ENCODE measurements at places on chromosomes 11 and 22.

GRCh38 chr22:42202048-42202447 lies 68.4 kb downstream of the TCF20 start:
- DNase-seq, result peak; percentile 43

DNA sequence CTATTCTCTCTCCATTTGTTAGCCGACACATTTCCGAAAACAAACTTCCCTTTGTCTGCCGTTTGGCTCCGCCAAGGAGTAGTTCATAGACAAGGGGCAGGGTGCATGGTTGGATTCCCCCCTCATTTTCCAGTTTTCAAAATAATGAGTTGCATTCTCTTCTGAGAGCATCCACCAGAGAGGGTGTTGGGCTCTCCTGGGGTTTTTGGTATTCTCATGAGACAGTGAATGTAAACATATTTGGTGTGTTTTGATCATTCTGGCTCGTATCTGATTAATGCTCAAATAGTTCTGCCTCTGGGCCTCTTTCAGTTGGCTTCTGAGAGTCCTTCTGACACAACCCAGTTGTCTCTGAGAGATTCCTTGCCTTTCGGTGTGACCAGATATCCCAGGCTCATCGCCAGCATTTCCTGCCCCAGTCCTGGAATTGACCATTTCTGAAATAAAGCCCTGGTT lies 21.7 kb downstream of the GRAMD4 start:
- DNase-seq, result no peak

- peak; percentile 16 for DNase-seq
These were observed 35.0 kb upstream of the MOB2 start for GRCh38 chr11:1521382-1522080.

- DNase-seq, result no peak
These were observed 689.7 kb downstream of the TBC1D22A start for GRCh38 chr22:47452184-47452583.

DNA sequence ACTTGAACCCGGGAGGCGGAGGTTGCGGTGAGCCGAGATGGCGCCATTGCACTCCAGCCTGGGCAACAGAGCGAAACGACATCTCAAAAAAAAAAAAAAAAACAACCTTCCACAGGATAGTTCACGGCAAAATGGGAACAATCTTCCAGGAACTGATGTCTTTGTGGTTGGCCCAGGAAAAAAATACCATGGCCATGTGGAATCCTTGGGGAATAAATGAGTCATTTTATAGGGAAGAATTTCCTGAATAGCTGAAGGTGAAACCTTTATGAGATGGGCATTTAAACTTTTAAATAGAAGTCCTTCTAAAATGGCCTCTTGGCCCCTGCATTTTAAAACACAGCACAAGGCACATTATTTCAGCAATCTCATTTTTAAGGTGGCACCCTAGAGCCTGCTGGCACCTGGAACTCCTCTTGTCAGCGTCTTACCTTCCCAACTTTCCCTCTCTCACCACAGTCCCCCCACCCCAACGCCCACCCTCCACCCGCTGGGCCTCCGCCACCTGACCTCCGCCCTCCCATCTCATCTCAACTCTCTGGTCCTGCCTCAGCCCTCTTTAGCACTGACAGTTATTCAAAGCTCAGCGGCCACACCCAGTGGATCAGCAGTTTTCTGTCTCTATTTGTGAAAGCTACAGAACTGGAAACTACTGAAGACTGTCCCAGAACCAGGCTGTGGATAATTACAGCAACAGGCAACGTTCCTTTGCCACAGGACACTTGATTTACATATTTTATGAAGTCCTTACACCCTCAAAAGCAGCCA lies 43.1 kb downstream of the SCGB1A1 start:
- no peak for DNase-seq

GRCh38 chr11:4066910-4067309 lies 27.7 kb upstream of the RRM1 start:
- DNase-seq, result no peak

- DNase-seq, result no peak
These were observed 36.7 kb downstream of the NCAM1 start for GRCh38 chr11:112997857-112998466.

DNA sequence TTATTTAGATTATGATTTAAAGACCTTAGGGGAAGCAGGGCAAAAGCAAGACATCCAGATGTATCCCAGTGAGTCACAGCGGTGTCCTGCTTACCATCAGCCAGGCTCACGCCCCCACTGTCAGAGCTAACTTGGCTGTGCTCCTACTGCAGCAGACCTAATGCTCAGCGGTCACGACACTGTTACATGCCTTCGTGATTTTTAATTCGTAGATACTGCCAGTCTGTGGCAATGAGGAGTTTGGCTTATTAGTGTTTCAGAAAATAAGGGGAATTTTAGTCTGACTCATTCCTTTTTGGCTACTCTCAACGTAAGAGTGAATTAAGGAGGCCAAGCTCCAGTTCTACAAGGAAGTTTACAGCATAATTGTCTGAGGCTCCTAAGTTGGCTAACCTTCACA lies 22.7 kb downstream of the EFCAB6 start:
- DNase-seq, result no peak

DNA sequence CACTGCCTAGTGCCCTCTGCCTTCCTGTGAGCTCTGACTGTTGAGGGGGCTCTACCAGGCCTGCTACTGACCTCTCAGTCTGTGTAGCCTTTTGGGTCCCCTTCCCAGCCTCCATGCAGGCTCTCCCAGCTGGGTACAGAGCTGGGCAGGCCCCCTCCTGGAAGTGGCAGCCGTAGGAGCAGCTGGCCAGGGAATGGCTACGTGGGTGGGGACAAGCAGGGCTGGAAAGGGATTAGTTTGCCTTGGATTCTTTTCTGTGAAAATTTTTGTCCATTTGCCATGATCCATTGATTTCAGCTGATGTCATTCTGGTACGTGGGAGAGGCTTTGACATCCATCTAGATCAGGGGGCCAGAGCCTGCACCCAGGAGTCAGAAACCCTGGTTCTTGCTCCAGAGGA lies 23.9 kb upstream of the NECTIN1 start:
- DNase-seq, result no peak

- DNase-seq, result no peak
These were observed 19.2 kb upstream of the ADSL start for GRCh38 chr22:40326905-40327735.

- no peak for DNase-seq
These were observed 75.2 kb downstream of the ADAMTS15 start for GRCh38 chr11:130523609-130524008.

DNA sequence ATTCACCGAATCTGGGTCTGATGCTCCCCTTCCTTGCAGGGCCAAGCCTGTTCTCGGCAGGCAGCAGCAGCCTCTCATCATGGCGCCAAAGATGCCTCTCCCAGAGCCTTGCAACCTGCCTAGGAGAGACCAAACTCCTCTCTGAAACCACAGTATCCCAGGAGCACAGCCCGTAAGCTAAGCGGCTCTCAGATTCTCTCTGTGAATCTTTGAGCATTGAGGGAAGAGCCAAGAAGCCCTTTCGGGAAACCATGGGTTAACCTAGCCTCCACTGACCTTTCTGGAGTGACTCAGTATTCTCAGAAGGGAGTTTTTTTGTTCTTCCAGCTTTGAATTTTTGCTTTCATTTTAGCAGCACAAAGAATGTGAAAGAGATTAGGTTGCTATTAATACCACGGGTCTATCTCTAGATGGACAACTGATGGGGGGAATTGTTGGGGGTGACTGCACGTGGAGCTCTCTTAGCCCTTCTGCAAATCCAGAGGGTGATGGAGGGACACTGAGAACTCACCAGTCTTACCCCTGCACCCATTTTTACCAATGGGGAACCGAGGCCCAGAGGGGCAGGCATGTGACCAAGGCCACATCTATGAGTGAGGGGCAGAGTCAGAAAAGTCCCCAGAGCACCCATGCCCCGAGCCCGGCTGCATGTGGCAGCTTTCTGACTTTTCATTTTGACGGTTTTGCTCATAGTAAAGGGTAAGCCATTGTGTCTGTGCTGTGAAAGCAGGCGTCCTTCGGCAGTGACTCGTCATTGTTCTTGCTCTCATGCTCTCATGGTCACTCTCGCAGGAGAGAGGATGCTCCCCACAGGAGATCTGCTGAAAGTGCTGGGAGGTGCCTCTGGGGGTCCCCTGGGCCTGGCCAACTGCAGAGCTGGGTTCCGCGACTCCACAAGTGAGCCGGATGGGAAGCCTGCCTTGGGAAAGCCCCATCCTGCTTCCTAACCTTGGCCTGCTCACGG lies 36.0 kb downstream of the IRAG1 start:
- DNase-seq, result no peak

- no peak for DNase-seq
These were observed 32.7 kb upstream of the USP47 start for GRCh38 chr11:11808992-11809615.

- DNase-seq, result no peak
These were observed 70.8 kb downstream of the LIF start for GRCh38 chr22:30175690-30176288.

DNA sequence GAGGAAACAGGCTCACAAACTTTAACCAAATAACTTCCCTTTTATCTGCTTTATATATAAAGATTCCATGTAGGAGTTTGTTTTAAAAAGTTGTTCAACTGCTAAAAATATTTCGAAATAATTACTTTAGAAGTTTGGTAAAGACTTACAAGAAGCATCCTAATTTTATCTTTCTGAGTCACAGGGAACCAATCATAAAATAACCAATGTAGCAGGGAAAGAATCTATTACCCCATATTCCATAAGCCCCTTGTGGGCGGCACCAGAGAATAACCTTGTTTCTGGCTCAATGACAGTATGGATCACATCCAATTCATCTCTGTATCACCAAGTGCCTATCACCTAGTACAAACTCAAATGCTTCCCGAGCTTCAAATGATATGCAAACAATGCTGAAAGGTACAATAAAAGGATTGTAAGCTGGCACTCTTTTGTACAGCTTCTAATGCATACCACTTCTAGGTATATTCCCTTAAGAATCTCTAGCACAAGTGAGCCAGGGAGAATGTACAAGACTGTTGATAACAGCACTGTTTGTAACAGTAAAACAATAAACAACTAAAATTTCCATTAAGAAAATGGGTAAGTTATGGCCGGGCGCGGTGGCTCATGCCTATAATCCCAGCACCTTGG lies 158.4 kb downstream of the ATG16L2 start:
- no peak for DNase-seq

DNA sequence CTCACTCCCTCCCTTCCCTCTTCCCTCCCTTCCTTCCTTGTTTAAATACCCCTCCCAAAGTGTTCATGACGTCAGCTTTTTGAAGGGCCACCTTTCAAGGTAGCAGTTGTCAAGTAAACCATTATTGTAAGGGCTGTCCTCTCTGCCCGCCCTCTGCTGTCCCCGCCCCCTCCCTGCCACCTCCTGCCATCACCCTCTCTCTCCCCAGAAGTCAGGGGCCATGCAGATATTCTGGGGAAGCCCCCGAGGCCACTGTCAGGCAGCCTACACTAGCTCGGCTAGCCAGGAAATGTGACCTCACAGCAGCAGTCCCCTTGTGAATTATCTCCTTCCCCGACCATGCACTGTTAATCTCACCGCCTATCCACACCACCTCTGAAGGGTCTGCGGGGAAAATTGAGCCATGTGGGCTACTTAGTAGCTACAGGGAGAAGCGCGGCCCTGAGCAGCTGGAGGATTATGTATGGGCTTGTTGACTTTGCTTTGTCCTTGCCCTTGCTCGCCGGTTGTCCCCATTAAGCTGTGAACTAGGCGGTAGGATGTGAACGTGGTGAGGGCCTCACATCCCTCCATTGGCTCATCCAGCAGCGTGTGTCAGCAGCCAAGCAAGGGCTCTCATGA lies 42.1 kb upstream of the ATXN10 start:
- no peak for DNase-seq

DNA sequence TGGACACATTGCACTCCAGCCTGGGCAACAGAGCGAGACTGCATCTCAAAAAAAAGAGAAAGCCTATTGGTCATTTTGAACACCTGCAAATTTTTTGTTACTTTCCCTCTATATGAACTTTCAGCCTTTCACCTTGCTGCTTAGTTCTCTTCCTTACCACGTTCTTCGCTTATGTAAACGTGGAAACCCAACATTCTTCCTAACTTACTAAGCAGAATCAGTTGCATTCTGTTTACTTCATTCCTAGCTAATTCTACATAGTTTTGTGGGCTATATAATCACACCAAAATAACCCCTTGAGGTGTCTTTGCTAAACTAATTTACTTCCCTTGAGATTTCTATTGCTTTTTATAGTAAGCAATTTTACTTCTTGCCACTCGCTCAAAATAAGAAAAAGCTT lies 23.2 kb downstream of the MS4A4A start:
- DNase-seq, result no peak

GRCh38 chr11:60970369-60970774 lies 1.1 kb upstream of the CD6 start:
- peak; percentile 85 for DNase-seq

DNA sequence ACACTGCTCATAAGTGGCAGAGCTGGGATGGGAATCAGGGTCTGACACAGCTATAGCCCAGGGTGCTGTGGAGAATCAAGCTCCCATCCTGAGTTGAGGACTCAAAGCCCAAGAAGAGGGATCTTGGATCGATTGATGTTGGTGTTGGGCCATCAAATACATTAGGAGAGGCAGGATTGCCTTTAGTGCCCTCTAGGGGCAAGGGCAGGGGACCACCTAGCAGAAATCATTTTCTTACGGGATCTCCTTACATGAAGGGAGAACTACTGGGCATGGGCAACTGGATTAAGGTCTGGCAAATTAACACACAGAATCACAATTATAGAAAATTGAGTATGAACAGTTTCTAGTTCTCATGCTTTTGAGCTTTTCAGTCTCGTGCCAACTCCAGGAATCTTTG lies 24.9 kb upstream of the EMSY start:
- peak; percentile 29 for DNase-seq

DNA sequence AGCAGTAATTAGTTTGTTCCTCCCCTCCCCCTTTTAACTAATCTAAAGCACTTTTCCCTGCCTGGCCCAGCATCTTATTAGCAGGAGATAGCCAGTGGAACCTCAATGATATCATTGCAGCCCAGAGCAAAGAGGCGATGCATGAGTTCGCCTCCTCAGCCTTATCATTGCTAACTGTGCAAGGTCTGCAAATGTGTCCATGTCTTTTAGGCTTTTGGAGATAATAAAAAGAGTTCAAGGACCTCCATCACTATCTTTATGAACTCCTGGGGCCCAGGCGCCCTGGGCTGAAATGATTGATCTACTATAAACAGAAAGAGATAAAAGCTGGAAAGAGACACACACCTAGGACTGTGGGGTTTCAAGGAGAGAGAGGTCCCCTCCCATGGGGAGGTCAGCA lies 124.2 kb upstream of the TBCEL start:
- DNase-seq, result no peak

DNA sequence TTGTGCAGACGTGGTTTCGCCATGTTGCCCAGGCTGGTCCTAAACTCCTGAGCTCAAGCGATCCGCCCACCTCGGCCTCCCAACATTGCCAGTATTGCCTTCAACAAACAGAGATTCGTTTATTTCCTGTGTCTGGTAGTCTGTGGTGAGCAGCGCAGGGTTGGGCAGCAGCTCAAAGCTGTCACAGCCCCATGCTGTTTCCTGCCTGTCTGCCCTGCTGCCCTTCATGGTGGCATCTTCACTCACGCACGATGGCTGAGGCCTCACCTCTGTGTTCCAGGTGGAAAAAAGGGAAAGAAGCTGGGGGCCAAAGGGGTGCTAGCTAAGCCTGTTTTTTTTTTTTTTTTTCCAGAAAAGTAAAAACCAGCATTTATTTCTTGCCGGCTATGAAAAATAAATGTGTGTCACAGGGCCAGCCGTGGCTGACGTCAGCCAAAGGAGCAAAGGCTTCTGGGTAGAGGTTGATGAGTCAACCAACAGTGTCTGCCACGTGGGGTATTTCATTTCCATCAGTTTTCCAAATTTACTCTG lies 28.8 kb downstream of the TBC1D22A start:
- DNase-seq, result peak; percentile 83

- DNase-seq, result no peak
These were observed 282.5 kb upstream of the ISX start for GRCh38 chr22:34783436-34783835.

All from CD8-positive, alpha-beta T cell (primary cell).